ENCODE measurements at places on chromosomes 3 and 15.

DNA sequence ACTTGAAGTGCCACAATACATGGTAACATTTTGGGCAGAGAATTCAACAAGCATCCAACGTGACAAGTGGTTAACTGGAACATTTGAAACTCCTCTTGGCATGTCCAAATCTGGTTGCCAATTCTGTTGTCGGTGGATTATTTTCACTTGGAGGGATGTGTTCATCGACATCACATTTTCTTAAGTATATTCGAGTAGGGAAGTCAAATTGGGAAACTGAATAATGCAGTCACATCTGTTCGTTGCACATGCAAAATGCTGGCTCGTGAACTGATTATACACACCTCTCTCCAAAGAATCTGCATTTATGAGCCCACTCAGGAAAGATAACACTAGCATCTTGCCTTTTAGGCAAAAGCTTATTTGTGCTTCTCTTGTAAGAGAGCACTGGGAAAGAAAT lies 139.7 kb downstream of the LIPC start:
- DNase-seq: no peak

DNA sequence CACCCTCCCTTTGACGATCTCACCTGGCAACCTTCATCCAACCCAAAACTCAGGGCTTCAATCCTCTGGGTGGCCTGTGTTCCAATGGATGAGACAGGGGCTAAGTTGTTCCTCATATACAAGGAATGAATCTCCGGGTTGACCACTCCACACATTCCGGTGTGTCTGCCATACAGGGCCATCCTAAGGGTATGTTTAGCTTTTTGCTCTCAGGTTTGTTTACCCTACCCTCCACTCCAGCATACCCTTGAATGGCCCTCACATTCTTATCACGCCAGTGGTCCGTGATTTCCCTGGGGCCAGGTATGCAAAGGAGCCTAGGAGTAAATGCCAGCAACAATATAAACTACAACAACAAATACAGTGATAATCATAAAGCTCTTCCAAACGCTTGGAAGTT lies 45.7 kb upstream of the VGLL3 start:
- DNase-seq: no peak

GRCh38 chr3:120604784-120605183 lies 8.6 kb downstream of the NDUFB4 start:
- DNase-seq: no peak

GRCh38 chr3:27483117-27484014 lies 818 bp downstream of the SLC4A7 start:
- peak; percentile 38 for DNase-seq

GRCh38 chr3:34213478-34213877 lies 415.0 kb downstream of the PDCD6IP start:
- DNase-seq: no peak

DNA sequence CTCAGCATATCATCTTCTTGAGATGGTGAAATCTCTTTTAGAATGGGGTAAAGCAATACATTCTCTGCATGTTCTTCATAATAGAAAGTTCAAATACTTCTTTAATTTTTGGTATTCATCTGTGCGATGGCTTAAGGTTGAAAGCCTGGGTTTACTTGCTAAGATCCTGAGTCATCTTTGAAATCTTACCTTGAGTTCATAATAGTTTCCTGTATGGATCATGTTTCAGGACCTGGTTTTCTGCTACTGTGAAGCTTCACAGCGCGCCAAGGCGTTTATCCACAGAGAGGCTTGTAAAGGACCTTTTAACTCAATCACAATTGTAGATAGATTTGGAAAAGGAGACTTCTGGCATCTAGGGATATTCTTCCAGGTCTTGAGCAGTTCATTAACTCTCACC lies 39.0 kb downstream of the MED12L start:
- no peak for DNase-seq

GRCh38 chr3:31027191-31027761 lies 132.8 kb upstream of the GADL1 start:
- no peak for DNase-seq

GRCh38 chr3:12708584-12709192 lies 44.8 kb upstream of the RAF1 start:
- no peak for DNase-seq

- no peak for DNase-seq
Measured at GRCh38 chr3:186044968-186045367, 63.9 kb downstream of the ETV5 start.

GRCh38 chr3:157130467-157131251 lies 29.3 kb downstream of the CCNL1 start:
- DNase-seq: no peak

- no peak for DNase-seq
Measured at GRCh38 chr3:177745607-177746005, 548.3 kb upstream of the TBL1XR1 start.

DNA sequence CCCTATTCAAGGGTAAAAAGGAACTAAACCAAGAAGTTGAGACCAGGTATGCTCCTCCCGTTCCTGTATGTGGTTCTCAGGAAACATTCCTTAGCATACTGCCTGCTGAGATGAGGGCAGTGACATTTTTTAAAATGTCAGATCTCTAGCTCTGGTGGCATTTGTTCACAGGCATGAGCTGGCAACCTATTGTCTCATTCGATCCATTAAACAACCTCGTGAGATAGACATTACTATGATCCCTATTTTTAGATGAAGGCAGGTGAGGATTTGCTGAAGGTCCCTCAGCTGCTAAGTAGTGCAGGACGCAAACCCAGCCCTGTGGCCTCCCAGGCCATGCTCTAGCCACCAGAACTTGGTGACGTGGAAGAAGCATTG lies 74.9 kb downstream of the SIDT1 start:
- no peak for DNase-seq

DNA sequence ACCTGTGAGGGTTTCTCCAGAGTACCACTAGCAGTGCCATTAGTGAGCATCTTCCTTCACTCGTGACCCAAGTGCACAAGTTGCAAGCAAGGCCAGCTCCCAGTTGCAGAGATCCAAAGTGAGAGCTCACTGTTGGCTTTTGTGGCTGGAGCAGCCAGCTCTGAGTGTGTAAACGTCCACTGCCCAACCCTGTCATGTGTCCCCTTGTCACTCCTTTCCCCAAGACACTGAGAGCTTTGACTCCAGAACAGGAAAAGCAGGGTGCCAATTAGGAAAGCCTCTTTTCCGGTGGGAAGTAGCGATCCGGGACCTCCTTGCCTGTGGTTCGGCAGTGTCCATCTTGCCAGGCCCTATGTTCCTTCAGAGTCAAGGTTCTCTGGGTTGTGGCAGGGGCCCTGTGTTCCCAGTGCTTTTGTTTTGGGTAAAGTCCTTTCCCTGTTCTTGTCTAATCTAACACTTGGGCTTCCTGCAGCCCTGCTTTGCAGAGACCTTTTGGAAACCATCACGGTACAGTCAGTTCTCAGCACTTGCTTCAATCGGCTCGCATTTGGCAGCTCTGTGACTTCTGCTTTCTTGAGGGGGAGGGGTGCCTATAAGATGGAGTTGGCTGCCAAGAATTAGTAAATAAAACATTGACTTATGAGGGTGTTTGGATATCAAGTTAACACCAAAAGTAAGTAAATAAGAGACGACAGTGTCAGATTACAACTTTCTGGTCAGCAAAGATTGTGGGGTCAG lies 90.5 kb downstream of the DNASE1L3 start:
- DNase-seq: no peak

- no peak for DNase-seq
Measured at GRCh38 chr15:76840830-76841460, 64.2 kb downstream of the SCAPER start.

DNA sequence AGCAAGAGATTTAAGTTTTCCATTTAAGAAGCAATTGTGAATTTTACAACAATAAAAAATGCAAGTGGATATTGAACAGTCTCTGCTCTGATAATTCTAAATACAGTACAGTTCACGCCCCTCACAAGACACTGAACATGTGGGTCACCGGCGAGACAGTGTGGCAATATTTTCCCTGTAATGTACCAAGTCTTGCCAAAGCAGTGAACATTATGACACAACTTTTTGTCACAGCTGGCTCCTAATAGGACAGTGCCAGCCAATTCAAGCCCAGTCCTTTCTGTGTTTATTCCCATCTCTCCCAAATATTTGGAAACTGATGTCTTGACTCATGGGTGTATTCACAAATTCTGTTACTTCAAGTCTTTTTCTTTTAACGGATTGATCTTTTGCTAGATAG lies 62.3 kb downstream of the PPARG start:
- no peak for DNase-seq

- no peak for DNase-seq
Measured at GRCh38 chr3:10852066-10852808, 36.2 kb downstream of the SLC6A11 start.

GRCh38 chr15:77456746-77457145 lies 36.1 kb downstream of the HMG20A start:
- DNase-seq: no peak

GRCh38 chr3:148450819-148451218 lies 246.9 kb upstream of the AGTR1 start:
- DNase-seq: no peak

DNA sequence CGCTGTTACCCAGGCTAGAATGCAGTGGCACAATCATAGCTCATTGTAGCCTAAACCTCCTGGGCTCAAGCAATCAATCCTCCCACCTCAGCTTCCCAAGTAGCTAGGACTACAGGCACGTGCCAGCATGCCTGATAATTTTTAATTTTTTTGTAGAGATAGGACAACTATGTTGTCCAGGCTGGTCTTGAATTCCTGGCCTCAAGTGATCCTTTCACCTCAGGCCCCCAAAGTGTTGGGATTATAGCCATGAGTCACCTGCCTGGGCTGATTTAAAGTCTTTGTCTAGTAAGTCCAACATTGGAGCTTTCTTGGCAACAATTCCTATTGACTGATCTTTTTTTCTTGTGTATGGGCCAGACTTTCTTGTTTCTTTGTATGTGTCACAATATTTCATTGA lies 28.1 kb downstream of the SPINK8 start:
- DNase-seq: no peak

DNA sequence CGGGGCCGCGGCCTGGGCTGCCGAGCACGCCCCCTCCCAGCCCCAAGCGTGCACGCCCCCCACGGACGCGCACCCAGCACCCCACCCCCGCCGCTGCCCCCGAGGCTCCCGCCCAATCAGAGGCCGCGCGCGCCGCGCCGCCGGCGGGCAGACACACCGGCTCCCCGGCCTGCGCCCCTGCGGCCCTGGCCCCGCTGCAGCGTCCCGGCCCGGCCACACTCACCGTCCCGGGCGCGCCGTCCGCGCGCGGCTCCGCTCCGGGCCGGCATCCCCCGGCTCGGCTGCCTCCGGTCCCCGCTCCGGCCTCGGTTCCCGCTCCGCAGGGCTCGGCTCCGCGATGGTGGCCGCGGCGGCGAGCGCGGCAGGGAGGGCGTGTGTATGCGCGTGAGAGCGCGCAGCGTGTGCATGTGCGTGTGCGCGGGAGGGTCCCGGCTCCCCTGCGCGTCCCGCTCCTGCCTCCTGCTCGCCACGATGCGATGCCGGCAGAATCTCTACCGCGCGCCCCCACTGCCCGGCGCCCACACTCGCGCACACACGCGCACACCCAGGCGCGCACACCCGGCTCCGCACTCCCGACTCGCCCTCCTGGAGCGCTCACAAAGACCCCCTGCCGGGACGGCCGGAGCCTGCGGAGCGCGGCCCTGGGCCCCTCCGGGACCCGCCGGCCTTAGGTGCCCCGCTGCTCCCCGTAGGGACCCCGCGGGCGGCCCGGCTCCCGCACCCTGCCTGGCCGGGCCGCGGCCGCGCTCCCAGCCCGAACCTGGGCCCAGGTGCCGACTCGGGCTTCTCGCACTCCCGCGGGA lies 186.5 kb upstream of the LINGO1 start:
- DNase-seq: no peak

- no peak for DNase-seq
Measured at GRCh38 chr3:144968750-144969350, 997.2 kb downstream of the DIPK2A start.

All from stimulated activated naive B cell treated with anti-CD40 and anti-IgM and Interleukin-4, amounts not matched to agents 10 μg/mL and 1 μg/mL and 100 μg/mL, for 72 hours (primary cell).